Activated T-helper 1 cell treated with anti-CD3 and anti-CD28 coated beads, Interleukin-2, amount 50 U/mL, for 16 hours (primary cell): ENCODE measurements at places on chromosomes 1 and 21.

DNA sequence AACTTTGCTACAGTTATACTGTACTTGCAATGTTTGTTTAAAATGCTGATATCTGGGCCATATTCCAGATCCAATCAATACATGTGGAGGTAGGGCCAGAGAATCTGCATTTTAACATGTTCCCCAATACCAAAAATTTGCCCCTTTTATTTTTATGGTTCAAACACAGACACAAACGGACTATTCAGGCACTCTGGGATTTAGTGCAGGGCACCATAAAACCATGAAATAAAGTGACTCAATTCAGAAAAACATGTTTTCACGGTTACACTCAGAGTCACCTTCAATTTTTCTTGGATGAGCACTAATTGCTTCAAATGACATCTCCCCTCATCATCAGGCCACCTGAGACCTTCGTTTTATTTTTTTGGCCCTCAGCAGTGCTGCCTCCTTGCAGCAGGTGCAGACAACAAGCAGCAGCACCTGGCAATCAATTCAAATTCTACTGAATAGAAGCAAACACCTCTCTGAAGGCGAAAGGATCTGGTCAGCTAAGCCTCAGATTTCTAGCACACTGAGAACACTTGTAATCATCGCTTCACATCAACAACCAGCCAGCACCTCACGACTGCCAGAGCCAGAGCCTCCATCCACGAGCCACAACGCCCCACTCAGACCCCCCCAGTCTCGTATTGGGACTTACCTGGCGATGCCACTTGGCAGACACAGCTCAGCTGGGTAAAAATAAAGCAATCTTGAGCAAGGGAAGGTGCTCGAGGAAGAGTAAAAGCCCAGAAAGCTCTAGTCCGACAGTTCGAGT lies 1.1 kb downstream of the ERO1B start:
- no peak for DNase-seq

GRCh38 chr1:174040387-174040786 lies 18.2 kb upstream of the RC3H1 start:
- no peak for DNase-seq

DNA sequence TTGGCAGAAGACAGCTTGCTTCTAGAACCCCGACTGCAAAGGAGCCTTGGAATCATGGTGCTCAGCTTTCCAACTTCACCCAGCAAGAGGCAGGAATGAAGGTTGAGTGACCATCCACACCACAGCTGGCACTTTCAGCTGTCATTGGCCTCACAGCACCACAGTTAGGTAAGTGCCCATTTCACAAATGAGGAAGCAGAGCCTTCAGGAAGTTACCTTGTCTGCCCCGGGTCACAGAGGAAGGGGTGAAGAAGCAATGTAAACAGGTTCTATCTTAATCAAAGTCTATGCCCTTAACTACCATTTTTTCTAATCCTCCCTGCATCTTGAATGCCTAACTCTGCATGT lies 156.0 kb downstream of the GLUL start:
- no peak for DNase-seq

DNA sequence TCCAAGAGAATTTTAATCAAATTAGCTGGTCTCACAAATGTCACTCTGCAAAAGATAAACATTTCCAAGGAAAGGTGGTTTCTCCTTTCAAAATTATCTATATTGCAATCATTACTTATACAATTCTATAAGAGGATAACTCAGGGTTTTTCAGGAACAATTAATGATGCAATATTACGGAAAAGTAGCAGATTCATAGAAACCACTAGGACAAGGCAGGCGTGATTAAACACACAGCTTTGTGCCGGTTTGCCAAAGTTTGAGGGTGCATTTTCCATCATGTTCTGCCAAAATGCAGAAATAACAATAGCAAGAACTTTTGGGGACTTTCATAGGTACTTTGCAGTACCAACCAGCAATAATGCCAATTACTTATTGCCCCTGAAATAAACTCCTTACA lies 605 bp downstream of the TNFRSF9 start:
- no peak for DNase-seq

DNA sequence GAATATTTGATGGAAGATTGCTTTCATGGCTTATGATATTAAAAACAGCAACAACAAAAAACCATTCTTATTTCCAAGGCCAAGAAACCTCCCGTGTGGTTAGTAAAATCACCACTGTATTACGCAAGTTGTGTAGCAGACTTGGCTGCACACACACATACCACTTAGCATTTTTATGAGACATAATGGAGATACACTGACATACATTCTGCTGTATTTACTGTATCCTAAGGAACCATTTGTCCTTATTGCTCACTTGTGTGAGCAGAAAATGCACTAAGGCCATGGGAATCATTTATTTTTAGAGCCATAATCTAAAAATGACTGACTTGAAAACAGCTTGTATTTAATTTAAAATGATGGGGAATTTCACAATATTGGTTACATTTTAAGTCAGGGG lies 584 bp upstream of the C1orf141 start:
- DNase-seq, result no peak

- no peak for DNase-seq
Observed at GRCh38 chr1:7262611-7263010, 477.4 kb downstream of the CAMTA1 start.

GRCh38 chr1:101915597-101915996 lies 81.1 kb downstream of the OLFM3 start:
- DNase-seq, result no peak

GRCh38 chr1:69413129-69413528 lies 154.6 kb upstream of the LRRC7 start:
- DNase-seq, result no peak

DNA sequence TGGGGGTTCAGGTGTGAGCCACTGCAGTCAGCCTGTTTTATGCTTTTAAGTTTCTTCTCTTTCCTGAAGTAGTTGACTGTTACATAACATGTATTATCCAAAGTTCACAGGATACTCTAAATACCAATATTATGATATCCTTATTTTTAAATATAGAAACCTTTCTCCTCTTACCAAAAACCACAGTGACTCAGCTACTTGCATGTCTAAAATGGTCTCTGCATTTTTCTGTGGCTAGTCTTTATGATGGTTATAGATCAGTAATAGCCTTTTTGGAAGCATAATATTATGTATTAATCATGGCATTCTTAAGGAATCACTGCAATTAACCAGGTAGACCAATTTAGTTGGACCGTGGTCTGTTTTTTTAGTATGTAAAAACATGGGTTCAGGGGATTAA lies 210.8 kb upstream of the CACYBP start:
- no peak for DNase-seq

DNA sequence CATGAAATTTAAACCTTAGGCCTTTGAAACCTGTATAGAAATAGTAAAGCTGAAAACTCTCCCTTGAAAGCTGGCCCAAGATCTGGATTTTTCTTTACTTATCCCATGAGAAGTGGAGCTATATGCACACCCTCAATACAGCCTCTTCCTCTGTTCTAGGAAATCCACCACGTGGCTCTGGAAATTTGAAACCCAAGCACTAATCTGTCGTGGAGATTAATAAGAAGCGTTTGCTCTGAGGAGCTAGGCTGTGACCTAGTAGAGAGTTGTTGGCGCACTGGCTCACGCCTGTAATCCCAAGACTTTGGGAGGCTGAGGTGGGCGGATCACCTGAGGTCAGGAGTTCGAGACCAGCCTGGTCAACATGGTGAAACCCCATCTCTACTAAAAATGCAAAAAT lies 291.3 kb upstream of the PLXNA2 start:
- no peak for DNase-seq

DNA sequence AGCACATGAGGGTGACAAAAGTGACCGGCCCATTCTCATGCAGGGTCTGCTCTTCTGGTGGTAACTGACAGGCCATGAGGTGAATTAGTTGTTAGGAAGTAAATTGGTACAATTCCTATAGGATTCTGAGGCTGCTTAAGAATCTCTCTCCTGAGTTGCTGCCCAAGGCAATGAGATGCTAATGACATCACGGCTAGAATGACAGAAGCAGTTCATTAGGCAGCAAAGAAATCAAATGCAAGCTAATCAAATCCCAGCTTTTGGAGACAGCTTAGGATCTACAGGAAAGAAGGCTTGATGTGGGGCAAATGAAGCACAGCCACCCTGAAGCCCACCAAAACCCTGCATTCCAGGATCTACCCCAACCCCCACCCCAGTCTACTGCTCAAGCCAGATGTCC lies 265.2 kb downstream of the ASTN1 start:
- no peak for DNase-seq

DNA sequence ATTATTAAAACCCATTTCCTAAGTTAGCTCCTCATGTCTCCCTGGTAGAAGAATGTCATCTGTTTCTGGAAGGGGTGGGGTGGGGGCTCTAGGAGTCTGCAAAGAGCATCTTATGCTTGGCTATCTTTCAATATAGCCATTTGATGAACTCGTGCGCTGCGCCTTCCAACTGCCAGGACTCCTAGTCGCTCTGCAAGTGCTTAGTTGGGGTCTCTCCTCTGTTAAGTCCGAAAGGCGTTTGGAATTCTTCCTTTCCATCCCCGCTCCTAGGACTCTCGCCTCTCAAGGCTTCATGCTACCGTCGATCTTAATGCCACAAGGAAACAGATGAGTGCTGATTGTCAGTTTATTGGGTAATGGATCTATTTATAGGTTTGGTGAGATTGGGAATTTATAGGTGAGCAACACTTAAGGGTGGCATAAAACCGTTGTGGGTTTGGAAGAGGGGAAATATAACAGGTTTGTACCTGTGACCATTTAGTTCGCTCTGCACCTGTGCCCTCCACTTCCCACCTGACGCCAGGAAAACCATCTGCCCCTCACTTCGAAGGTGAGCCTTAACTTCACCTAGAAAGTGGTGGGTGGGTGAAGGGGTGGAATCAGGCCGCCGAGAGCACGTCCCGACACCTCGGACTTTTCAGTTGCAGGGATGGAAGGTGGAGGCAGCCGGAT lies 1.1 kb downstream of the KCNH1 start:
- no peak for DNase-seq

DNA sequence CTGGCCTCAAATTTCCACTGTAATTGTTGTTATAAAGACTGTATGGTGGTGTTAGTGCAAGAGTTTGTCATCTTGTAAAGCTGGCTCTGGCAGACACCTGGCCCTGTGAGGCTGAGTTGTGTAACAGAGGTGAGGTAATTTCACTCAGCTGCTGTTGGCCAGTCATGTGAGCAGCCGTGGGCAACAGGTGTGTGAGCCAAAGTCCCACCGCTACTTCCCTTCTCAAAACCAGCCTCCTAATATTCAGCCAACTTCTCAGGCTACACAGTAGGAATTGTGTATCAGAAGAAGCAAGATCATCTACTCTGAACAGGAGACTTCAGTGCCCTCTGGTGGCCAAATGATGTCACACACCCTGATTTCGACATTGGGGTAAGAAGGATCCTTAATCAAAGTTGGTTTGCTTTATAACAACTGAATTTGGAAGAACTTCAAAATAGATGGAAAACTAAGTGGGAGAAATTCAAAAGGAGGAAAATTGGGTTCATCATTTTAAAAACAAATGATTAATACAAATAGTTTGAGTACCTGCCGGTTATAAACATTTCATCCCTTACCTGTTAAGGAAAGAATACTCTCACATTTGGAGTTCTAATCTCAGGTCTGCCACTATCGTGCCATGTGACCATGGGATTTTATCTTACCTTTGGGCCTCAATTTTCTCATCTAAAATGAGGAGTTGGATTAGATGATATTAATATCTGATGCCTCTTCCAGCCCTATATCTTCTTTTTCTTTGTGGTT lies 2.6 kb upstream of the CREG1 start:
- peak; percentile 53 for DNase-seq

DNA sequence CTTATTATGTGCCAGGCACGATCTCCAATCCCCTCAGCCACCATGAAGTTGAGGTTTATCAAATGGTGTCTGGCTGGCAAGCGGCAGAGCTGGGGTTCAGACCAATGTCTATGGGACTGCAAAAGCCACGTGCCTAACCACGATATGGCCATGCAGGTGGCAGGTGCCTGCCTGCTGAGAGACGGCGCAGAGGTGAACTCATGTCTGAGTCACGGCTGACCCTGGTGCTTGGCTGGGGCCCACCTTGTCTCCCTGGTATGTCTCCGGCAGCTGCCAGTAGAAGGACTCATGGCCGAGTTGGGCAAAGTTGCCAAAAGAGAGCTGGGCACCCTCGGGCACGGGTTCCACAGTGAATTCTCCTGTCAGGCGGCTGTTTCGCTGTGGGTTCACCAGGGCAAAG lies 59.9 kb downstream of the LDLRAD2 start:
- DNase-seq, result no peak

DNA sequence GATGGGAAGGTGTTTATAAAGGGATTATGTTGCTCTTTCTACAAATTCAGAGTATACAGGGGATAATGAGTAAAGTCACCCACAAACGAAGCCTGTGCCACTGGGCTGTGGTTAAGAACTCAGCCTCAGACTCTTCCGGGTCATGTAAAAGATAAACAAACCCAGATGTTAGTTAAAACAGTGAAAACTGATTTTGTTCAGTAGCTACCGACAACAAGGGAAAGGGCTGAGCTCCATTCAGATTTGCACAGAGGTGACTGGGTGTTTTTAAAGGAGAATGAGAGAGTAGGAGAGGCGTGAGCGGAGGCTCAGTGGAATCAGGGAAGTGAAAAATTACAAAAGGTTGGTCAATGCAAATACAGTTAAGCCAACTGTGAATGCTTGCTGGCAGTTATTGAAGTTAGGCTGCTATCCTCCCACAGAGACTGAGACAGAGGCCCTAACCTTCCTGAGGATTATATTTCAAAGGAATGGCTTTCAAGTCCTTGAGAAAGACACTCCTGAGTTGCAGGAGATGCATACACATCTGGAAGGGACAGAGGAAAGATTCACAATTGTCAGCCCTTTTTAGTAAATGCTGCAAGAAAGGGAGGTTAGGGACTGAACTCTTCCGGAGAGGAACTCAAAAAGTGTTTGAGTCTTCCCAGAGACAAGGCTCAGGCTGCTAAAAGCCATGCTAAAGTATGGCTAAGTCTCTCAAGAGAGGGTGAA lies 29.9 kb upstream of the SAMD13 start:
- no peak for DNase-seq

DNA sequence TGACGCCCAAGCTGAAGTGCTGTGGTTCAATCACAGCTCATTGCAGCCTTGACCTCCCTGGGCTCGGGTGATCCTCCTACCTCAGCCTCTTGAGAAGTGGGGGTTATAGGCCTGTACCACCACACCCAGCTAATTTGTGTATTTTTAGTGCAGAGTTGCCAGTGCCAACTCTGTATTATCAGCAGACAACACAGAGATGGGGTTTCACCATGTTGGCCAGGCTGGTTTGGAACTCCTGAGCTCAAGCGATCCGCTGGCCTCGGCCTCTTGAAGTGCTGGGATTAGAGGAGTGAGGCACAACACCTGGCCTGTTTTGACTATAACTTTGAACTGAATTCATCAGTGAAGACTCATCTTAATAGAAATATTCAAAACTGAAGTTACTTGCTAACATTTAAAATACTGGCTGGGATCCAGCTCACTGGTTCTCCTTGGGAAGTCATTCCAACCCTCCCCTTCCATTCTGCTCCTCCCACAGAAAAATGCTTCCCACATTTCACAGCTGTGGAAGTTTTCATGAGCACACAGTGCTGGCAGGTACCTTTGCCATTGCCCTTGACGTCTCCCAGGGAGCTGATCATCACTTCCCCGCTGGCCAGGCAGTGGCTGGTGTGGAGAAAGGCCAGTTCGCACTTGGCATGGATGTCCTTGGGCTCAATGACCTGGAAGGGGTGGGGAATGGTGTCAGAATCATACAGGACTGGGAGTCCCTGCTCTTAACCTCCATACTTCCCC lies 4.7 kb downstream of the SELENBP1 start:
- no peak for DNase-seq

GRCh38 chr21:24339406-24339805 lies 1267.9 kb downstream of the MRPL39 start:
- no peak for DNase-seq
